ENCODE measurements at places on chromosomes 2 and 18. TPM values are rescaled to one million over a fixed set of nuclear protein-coding genes. Genes with fewer than 3 reads are reported as not detected.

PRKAG3 gene
- total RNA-seq = 0.19 TPM

ALPI gene
- not detected for total RNA-seq

CFAP65 gene
- total RNA-seq = not detected

OSBPL1A gene
- 43.2 TPM for total RNA-seq

DNA sequence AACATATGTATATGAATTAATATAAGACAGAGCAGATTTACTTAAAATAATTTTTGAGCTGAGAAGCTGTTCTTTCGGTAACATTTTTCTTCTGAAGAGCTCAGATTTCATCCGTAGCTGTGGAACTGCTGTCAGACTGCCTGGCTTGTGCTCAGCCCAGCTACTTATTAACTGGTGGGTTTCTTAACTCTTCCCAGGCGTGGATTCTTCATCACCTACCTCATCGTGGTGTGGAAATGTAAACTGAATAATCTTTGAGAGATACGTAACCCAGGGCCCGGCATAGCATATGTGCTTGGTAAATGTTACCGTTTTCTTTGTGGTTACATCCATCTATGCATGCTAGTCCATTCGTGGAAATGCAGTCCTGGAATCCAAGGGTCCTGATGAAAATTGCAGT is 145.0 kb downstream of the MCFD2 start:
- no peak overlapping the region for H3K4me3 ChIP-seq
- H3K4me1 ChIP-seq = peaks cover 2% of the 10 kb centered on the region
- H3K27ac ChIP-seq = no peak overlapping the region

GRCh38 chr2:164061129-164061746 is 325.4 kb upstream of the FIGN start:
- no peak for DNase-seq
- no peak overlapping the region for H3K27ac ChIP-seq
- H3K27me3 ChIP-seq = no peaks in the 10 kb centered on the region
- no peaks in the 10 kb centered on the region for H3K36me3 ChIP-seq

GRCh38 chr2:158825021-158825420 is 29.9 kb downstream of the DAPL1 start:
- H3K4me1 ChIP-seq = peaks cover 6% of the 10 kb centered on the region
- H3K36me3 ChIP-seq = no peaks in the 10 kb centered on the region
- H3K27ac ChIP-seq = no peak overlapping the region
- no peak for DNase-seq
- H3K4me3 ChIP-seq = no peak overlapping the region

GRCh38 chr2:107364361-107364950 is 462.2 kb upstream of the RGPD4 start:
- no peak overlapping the region for H3K4me3 ChIP-seq
- H3K36me3 ChIP-seq = no peaks in the 10 kb centered on the region
- DNase-seq = no peak

GRCh38 chr2:155980941-155981560 is 351.5 kb downstream of the NR4A2 start:
- H3K27ac ChIP-seq = no peak overlapping the region
- no peak for DNase-seq
- no peaks in the 10 kb centered on the region for H3K4me1 ChIP-seq
- H3K36me3 ChIP-seq = no peaks in the 10 kb centered on the region

GRCh38 chr2:137677466-137677865 is 286.8 kb upstream of the HNMT start:
- no peak overlapping the region for H3K27ac ChIP-seq
- no peaks in the 10 kb centered on the region for H3K4me1 ChIP-seq
- DNase-seq = no peak
- no peaks in the 10 kb centered on the region for H3K27me3 ChIP-seq

- H3K4me3 ChIP-seq = no peak overlapping the region
- H3K36me3 ChIP-seq = no peaks in the 10 kb centered on the region
- DNase-seq = no peak
- H3K27me3 ChIP-seq = no peaks in the 10 kb centered on the region
- H3K27ac ChIP-seq = no peak overlapping the region
Observed at GRCh38 chr18:45161850-45162249, 453.4 kb upstream of the SLC14A2 start.

GRCh38 chr2:99602476-99602875 is 112.7 kb upstream of the REV1 start:
- no peaks in the 10 kb centered on the region for H3K4me1 ChIP-seq
- H3K27me3 ChIP-seq = no peaks in the 10 kb centered on the region
- H3K4me3 ChIP-seq = no peak overlapping the region
- H3K27ac ChIP-seq = no peak overlapping the region
- no peaks in the 10 kb centered on the region for H3K36me3 ChIP-seq

GRCh38 chr2:202278944-202279343 is 13.4 kb downstream of the NOP58 start:
- H3K27me3 ChIP-seq = no peaks in the 10 kb centered on the region
- no peaks in the 10 kb centered on the region for H3K36me3 ChIP-seq
- H3K4me1 ChIP-seq = no peaks in the 10 kb centered on the region

DNA sequence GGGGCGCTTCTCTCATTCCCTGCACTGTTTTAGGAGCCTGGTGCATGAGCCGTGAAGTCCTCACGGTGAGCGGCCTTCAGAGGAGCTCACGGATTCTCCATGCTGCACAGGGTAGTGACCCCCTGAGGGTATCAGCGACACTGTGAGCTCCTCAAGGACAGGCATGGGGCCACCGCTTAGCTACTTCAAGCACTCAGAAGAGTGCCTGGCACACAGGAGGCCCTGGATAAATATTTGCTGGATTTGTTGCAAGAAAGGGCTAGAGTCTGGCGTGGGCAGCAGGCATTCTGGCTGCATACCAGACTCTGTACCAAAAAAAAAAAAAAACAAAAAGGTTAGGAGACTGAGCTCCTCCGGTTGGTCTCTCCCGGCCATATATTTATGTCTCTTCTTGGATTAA is 5.7 kb upstream of the MBP start:
- H3K36me3 ChIP-seq = no peaks in the 10 kb centered on the region
- H3K4me3 ChIP-seq = no peak overlapping the region

GRCh38 chr18:8348051-8348720 is 261.1 kb upstream of the RAB12 start:
- H3K4me1 ChIP-seq = no peaks in the 10 kb centered on the region
- no peak overlapping the region for H3K27ac ChIP-seq
- no peak for DNase-seq
- H3K36me3 ChIP-seq = no peaks in the 10 kb centered on the region
- H3K27me3 ChIP-seq = no peaks in the 10 kb centered on the region
- H3K4me3 ChIP-seq = no peak overlapping the region

- DNase-seq = no peak
- H3K4me1 ChIP-seq = no peaks in the 10 kb centered on the region
- H3K4me3 ChIP-seq = no peak overlapping the region
Observed at GRCh38 chr2:129744649-129745048, 234.8 kb upstream of the RAB6C start.

DNA sequence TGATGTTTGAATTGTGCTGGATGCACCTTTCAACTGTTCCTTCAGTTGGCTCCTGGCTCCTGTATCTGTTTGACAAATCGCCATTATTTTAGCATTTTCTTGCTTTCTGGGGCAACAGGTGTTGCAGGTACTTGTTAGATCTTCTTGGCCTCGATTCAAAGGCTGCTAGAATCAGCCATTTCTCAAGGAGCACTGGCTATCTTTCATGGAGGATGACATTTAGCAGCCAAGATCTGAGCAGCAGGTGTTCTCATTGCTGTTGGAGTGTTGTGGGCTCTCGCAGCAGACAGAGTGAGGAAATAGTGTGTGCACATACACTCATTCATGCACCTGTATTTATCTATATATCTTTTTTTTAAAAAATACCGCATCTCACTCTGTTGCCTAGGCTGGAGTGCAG is 52.2 kb downstream of the INPP5D start:
- DNase-seq = no peak
- no peaks in the 10 kb centered on the region for H3K27me3 ChIP-seq
- no peak overlapping the region for H3K27ac ChIP-seq
- no peaks in the 10 kb centered on the region for H3K4me1 ChIP-seq
- H3K36me3 ChIP-seq = no peaks in the 10 kb centered on the region

GRCh38 chr2:25341011-25341727 is 556 bp downstream of the DNMT3A start:
- H3K4me1 ChIP-seq = no peaks in the 10 kb centered on the region
- H3K36me3 ChIP-seq = no peaks in the 10 kb centered on the region
- H3K27me3 ChIP-seq = no peaks in the 10 kb centered on the region
- H3K4me3 ChIP-seq = peak overlapping the region; percentile 87
- no peak for DNase-seq

DNA sequence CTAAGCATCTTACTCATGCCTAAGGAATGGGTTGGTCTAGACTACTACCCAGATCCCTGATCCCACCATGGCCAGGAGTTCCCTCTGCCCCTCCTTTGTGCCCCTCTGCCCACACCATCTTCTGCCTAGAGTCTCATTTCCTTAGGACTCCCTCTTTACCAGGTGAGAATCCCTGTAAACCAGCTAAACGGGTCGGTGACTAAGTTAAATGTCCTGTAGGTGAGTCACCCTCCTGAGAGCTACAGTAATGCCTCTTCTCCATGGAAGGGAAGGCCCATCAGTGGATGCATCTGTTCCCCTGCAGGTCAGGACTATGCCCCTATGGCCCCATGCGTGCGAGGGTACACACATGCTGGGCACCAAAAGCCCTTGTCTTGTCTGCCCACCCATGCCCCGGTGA is 25.4 kb downstream of the PTGR3 start:
- H3K4me1 ChIP-seq = no peaks in the 10 kb centered on the region
- no peak for DNase-seq
- no peak overlapping the region for H3K4me3 ChIP-seq
- H3K27me3 ChIP-seq = no peaks in the 10 kb centered on the region
